ENCODE measurements at places on chromosomes 13 and 19.
A peak's percentile ranks its signal among the peaks of the same experiment; 100 is the strongest.

GRCh38 chr19:2266183-2266993 lies 10.2 kb upstream of the JSRP1 start:
- peak; percentile 93 for DNase-seq

GRCh38 chr19:5631567-5632240 lies 8.8 kb downstream of the SAFB start:
- DNase-seq = no peak

- peak; percentile 74 for DNase-seq
Observed at GRCh38 chr19:46787331-46788261, 798 bp downstream of the SLC1A5 start.

- no peak for DNase-seq
Observed at GRCh38 chr13:21137696-21138095, 38.7 kb downstream of the SKA3 start.

DNA sequence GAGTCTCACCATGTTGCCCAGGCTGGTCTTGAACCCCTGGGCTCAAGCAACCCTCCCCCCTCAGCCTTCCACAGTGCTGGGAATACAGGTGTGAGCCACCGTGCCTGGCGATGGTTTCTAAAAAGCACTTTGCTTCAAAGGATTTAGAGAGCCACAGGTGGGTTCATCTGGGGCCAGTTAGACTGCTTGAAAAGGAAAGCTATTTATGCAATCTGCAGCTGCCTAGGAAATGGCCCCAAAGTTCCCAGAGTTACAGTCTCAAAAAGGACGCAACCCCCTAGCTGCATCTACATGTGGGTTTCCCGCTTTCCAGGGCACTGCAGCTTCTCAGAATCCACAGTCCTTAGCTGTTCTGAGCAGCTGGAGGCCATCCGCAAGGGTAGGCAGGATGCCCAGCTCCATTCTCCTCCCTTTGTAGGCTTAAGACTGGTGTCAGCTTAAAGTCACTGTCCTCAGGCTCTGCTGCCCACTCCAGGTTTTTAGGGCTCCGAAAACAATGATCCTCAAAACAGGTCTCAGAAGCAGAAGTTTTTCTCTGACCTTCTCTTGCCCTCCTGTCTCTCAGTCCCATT lies 41.4 kb downstream of the ZNF823 start:
- no peak for DNase-seq

- DNase-seq = no peak
Observed at GRCh38 chr13:51770160-51770559, 33.8 kb downstream of the DHRS12 start.

- DNase-seq = no peak
Observed at GRCh38 chr13:54928071-54928470, 1899.5 kb downstream of the OLFM4 start.

DNA sequence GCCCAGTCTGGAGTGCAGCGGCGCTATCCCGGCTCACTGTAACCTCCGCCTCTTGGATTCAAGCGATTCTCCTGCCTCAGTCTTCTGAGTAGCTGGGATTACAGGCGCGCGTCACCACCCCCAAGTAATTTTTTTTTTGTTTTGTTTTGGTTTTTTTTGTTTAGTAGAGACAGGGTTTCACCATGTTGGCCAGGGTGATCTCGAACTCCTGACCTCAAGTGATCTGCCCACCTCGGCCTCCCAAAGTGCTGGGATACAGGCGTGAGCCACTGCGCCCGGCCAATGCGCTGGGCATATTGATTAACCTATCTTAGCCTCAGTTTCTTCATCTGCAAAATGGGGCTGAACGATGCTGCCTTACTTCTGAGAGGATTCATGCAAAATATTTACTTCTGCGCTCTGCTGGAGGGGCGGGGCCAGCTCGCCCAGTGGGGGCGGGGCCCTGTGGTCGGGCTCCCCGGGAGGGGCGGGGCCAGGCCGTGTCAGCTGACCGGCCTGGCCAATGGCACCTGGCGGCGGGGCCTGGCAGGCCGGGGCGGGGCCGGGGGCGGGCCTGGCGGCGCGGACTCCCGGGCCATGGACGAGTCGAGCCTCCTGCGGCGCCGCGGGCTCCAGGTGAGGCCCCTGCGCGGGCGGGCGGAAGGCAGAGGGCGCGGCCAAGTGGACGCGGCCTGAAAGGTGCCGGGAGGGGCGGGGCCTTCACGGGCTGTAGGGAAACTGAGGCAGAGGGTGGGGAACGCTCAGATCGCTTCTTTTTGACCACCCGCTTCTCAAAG lies at the start of gene MAST3:
Gene MAST3, plus strand, starts transcription at position 562 of the 776 bp plus-strand sequence. Its CDS starts 15 bp downstream, at position 577.
- peak; percentile 86 for DNase-seq

Measured in testis (tissue), 5 donors.